ENCODE measurements at places on chromosomes 3 and 15.

DNA sequence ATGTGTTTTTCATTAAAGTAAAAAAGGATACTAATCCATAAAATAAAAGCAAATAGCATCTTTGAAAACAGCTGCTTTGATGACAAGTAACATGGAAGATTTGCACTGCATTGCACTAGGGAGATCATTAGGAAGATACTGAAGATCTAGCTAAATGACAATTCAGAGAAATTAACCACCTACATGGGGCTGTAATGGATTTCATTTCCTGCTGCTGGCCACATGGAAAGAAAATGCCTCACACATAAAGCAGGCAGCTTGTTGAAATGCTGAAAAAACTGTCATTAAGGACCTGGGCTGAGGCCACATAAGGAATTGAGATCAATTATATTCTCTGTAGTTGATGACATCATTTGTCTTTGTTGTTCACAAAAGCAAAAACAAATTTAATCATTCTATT is 94.1 kb downstream of the PYDC2 start:
- DNase-seq: no peak

DNA sequence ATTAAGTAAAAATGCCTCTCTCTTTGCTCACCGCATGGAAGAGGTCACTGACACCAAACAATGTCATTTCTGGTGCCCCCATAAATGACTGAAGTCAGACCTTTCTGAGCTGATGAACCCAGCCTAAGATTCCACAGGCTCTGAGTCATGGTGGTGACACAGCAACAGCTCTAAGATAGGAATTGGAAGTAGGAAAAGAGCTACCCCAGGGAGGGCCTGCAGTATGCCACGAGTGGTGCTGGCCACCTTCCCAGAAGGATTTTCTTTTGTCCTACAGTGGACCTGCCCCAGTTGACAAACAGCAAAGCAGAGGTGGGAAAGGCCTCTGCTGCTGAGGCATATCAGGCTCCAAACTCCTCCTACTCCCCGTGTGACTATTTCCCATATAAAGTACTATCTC is 208.1 kb downstream of the MINAR1 start:
- no peak for DNase-seq

- DNase-seq: no peak
These were observed 19.4 kb downstream of the CMTM8 start for GRCh38 chr3:32257641-32258438.

- no peak for DNase-seq
These were observed 45.6 kb downstream of the TNFAIP8L3 start for GRCh38 chr15:51049081-51049480.

DNA sequence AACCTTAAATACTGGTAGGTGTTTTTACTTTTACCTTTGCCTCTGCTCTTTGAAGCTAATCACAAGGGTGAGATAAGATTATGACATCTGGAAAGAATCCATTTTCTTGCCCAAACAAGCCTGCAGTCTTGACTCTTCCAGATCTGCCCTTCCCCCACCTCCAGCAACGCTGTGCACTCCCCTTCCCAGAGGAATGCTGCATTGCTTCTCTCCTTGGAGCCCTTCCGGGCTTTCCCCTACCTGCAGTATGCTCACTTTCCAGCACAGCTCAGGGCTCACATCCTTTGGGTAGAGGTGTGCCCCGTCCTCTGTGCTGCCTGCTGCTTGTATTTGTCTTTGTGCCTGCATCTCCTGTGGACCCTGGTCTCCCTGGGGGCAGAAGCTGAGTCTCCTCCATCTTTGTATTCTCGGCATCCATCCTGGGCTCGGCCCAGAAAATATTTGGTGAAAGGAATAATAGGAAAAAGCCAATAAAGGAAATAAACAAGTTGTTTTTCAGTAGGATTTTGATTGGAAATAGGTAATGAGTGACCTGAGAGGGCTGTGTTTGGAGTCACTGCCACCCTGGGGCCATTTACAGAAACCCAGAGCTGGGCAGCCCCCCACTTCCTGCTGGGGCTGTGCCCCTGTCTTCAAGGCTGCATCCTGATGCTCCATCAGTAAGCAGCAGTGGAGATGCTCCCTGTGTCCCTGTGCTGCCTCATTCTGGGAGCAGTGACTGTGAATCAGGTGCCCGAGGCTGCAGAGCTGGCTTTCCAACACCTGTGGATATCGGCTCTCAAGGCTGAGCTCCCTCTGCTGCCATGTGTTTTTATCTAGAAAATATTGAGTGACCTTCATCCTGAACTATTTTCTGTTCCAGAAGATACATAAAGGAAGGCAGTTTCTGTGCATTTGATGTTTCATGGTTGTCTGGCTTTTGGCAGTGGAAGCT is 117.5 kb downstream of the EEFSEC start:
- DNase-seq: no peak

GRCh38 chr3:11514191-11514821 is 129.4 kb downstream of the VGLL4 start:
- DNase-seq: no peak

DNA sequence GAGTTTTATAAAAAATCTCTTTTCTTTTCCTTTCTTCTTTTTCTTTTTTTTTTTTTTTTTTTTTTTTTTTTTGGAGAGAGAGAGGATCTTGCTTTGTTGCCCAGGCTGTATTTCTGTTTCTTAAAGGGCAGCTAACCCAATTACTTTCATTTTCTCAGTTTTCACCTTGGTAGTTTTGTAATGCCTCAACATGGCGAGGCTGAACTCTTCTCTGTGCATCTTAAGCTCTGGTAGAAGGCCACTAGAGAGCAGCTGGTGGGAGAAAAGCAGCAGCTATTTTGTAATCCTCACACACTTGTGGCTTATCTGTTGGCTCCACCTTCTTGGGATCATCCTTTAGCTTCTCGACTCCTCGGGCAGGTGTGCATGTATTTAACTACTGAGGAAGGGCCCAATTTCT is 152.2 kb upstream of the MEIS2 start:
- DNase-seq: no peak

- DNase-seq: no peak
These were observed 17.5 kb upstream of the ZBTB20 start for GRCh38 chr3:115164374-115165221.

- DNase-seq: no peak
These were observed 9.4 kb upstream of the MED12L start for GRCh38 chr3:151075869-151076562.

GRCh38 chr15:64931381-64931780 is 19.7 kb downstream of the ANKDD1A start:
- DNase-seq: no peak

GRCh38 chr15:99328106-99329072 is 77.1 kb downstream of the LRRC28 start:
- no peak for DNase-seq
